T-helper 9 cell (primary cell): ENCODE measurements at places on chromosomes 1 and 21.

GRCh38 chr1:228142155-228142691, 2.1 kb downstream of the GUK1 start:
- DNase-seq, result no peak

- DNase-seq, result no peak
Observed at GRCh38 chr1:203148127-203148526, 20.6 kb downstream of the ADORA1 start.

GRCh38 chr1:83509301-83509781, 489.6 kb downstream of the TTLL7 start:
- DNase-seq, result no peak

DNA sequence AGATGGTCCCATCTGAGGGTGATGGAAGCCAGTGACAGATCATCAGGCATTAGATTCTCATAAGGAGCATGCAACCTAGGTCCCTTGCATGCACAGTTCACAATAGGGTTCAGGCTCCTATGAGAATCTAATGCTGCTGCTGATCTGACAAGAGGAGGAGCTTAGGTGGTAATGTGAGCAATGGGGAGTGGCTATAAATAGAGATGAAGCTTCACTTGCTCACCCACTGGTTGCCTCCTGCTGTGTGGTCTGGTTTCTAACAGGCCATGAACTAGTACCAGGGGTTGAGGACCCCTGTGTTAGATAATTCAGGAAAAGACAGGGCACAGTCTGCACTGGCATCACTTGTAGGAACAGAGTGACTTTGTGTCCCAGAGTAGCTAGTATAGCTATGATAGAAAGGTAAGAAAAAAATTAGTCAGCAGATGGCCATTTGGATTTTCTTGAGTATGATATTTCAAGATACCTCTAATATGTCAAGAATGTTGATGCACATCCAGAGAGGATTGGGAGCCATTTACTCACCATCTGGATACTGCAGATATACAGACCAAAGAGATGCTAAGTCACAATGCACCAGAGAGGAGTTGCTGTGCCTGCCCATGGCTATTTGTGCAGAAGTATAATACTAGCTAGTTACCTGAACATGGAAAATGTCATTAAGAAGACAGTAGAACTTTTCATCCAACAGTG, 53.6 kb downstream of the ADCY10 start:
- DNase-seq, result no peak

DNA sequence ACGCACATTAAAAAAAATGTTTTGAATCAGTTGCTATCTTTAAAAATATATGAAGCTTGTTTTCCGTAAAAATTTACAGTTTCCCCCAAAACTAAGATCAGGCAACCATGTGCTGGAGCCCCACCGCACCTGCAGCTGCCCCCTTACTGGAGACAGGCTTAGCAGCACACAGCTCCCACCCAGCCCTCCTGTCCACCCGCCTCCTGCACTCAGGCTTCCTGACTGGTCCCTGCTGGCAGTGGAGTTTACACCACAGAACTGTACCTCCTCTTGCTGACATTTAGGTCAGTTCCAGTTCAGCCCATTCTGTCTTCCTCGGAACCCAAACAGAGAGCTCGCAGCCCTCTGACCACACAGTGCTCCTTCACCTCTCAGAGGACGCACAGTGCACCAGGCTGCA, 2.1 kb downstream of the GPR161 start:
- no peak for DNase-seq

DNA sequence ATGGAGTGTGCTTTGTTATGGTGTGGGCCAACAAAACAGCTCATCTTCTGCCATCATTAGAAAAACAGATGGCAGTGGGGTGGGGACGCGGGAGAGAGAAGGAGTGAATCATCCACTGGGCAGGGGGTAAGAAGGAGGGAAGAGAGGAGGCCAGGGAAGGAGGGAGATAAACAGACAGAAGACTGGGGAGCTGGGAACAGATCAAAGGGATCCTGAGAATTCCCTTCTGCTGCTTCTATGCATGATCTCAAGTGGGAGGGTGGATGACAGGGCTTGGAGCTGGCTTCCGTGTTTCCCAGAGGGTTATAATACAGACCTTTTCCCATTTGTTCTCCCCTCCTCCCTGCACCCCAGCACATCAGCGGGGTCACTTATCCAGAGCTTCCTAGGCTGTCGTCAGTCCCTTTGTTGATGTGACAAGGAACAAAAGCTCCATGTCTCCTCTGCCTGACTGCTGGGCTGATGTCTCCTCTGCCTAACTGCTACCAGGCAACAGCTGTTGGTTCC, 338.6 kb downstream of the PAPPA2 start:
- DNase-seq, result no peak

GRCh38 chr1:51299185-51299885, 31.0 kb downstream of the TTC39A start:
- no peak for DNase-seq

DNA sequence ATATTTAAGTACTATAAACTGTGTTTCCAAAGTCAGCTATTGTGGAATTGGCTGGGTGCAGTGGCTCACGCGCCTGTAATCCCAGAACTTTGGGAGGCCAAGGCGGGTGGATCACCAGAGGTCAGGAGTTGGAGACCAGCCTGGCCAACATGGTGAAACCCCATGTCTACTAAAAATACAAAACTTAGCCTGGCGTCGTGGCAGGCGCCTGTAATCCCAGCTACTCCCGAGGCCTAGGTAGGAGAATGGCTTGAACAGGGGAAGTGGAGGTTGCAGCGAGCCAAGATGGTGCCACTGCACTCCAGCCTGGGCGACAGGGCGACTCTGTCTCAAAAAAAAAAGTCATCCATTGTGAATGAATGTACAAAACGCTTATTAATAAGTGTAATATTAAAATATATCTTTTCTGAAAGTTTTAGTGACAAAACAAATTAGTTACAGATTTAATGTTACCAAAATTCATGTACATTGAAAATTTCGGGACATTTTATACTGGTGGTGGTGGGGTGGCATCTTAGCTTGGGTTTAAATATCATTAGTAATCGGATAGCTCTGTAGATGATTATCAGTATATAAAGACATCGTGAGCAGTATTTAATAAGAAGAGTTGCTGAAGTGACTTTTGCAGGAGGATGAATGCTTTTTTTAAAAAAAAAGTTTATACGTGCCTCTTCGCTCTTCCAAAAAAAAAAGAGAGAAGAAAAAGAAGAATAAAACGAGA, 503 bp upstream of the SRSF11 start:
- no peak for DNase-seq

DNA sequence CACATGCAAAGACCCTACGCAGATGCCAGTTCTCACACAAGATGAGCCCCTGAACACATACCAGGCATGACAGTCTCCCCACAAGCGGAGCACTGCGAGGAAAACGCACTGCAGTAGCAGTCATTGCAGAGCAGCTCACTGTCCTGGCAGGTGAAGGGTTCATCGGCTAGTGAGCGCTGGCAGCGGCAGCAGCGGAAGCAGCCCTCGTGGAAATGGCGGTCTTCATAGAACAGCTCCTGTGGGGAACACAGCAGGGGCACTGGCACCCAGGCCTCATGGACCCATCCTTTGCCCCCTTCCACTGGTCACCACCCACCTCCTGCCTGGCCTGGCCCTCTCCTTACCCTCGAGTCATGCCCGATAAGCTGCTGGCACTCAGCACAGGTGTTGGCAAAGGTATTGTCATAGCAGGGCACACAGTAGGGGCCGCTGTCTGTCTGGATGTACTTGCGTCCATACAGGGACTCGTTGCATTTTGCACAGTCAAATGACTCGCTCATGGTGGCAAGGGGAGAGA, 6.3 kb downstream of the FHL3 start:
- DNase-seq, result no peak

DNA sequence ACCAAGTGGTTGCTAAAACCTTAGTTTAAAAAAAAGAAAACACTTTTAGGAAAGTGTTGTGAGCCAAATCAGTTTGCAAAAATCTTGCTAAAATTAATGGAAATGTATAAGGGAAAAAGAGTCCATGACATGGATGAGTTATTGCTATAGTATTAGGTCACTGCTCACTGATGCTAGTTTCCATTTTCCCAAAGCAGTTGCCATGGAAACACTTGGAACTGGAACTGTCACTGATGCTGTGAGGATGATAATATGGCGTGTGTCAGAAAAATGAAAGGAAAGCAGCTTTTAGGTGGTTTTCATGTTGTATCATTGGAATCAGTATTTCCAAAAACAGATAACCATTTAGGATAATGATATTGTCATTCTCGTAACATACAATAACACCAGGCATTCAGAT, 104.4 kb downstream of the PHTF1 start:
- DNase-seq, result no peak

DNA sequence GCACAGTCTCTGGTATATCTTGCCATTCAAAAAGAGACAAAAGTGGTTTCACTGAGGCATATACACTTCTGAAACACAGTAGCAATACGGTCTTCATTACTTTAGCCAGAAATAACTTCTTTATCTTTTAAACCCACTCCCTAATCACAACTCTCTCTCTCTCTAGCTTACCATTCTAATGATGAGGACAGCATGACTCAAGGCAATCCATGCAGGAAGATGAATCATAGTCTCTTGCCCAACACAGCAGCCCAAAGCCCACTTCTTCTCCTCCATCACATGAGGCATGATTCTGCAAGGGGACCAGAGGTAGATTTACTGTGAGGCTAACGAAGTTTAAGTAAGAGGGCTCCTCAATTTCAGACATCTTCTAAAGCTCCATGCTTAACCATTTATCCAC, 285.0 kb upstream of the NR5A2 start:
- DNase-seq, result no peak

DNA sequence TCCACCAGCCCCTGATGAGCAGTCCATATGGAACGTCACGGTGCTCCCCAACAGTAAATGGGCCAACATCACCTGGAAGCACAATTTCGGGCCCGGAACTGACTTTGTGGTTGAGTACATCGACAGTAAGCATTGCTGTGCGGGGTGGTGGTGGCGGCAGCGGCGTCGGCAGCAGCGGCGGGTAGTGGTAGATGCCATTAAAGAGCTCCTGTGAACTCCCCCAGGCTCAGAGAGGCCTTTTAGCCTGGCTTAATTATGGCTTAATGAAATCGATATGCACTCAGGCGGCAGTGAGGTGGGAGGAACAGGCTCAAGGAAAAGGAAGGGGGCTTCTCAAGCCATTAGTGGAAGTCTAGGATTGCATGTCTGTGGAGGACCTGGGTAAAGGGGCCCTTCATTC, 41.9 kb upstream of the CNTN2 start:
- DNase-seq, result no peak

GRCh38 chr1:82449506-82450057, 648.8 kb downstream of the ADGRL2 start:
- no peak for DNase-seq

GRCh38 chr1:204314893-204315658, 44.7 kb downstream of the PLEKHA6 start:
- no peak for DNase-seq

- DNase-seq, result no peak
Observed at GRCh38 chr1:29985606-29985945, 737.8 kb downstream of the MATN1 start.

- DNase-seq, result no peak
Observed at GRCh38 chr1:248842781-248843331, 4.8 kb downstream of the ZNF672 start.

DNA sequence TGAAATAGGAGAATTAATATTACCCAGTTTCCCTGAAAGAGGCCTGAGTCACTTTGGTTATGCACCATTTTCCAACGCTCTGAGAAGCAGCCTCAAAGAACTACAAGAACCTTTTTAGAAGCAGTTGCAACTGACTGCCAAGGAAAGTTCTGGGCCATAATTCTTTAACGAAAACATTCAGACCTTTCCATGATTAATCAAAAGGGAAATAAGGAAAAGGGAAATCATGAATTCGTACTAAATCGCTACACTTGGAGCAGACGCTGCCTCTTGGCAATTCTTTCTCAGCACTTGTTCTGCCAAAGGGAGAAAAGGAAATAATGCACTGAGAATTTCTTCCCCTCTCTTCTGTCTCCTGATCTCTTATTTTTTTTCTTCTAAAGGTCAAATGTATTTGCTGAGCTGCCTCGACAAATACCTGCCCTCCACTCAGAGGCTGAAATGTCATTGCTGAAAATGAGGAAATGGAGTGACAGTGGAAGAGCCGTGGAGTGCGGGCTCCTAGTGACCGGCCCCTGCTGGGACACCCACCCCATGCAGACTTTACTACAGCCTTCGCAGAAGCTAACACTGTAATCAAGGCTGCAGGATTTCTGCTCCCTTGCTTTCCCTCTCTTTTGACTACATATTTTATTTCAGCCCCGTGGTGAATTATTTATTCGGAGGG, 67.9 kb upstream of the GALNT2 start:
- no peak for DNase-seq

- no peak for DNase-seq
Observed at GRCh38 chr1:30313176-30313575, 410.2 kb downstream of the MATN1 start.

DNA sequence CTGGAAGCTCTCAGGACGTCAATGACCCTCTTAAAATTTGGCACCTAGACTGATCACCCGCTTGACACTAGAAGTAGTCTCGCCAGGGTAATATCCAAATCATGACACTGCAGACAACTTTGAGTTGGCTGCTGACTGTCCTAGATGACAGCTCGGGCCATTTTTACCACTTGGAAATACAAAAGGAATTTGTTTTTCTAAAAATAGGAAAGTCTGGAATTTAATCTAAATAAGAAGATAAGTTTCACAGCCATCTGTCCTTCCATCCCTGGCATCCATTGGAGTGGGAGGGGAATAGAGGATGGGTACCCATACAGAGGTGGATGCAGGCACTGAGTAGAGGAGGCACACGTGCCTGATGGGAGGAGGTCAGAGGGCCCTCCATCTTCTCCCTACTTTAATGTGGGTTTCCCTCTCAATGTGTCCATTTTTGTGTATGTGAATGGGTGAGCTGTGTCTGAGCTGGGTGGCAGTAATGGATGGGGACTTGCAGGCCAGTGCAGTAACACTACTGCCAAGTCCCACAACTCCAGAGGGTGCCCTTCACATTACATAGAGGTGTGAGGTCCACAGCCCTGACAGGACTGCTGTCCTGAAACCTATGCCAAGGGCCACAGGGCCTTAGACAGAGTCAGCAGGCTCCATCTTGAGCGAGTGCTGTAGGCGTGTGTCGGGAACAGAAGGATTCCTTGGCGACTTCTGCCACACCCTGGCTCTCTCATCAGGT, 104.8 kb upstream of the IPO9 start:
- DNase-seq, result no peak

DNA sequence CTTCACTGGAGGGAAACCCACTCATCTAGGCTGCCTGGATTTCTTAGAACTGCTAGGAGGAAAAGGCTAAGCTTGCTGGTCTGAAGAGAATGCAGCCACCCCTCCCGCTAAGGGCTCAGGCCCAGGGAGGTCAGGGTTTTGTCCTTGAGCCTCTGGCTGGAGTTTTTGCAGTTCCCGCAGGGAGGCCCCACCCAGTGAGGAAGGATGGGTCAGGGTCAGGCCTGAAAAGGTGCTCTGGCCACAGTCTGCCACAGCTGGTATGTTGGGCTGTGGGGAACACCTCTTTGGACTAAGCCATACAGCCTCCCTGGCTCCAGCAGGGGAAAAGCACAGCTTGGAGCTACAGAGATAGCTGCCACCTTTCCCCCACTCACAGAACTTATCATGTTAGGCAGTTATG, 71.4 kb upstream of the PAPPA2 start:
- DNase-seq, result no peak
